D341Med (cell line): ENCODE measurements at places on chromosomes 1 and 21.

DNA sequence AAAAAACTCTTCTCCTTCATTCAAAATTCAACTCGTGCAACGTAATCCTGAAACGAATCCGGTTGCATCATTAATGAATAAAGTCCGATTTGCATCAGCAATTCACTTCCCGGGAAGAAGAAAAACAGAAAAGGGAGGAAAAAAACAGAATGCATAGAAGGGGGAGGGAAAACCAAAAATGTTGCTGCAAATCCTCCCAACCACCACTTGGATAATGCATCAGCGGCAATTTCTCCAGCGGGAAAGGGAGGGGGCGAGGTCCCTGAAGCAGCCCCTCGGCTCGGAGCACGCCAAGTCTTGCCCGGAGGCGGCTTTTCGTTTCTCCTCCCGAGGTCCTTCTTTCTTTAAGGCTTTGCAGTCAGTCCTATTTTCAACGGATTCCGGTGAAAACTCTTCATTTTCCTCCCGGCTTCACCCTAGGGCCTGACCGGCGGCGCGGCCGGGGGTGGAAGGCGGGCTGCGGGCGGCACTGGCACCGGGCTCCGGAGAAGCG, 723 bp downstream of the CDC42BPA start:
- DNase-seq = peak; percentile 83

- DNase-seq = no peak
Observed at GRCh38 chr1:46203738-46204405, 738 bp downstream of the LURAP1 start.

DNA sequence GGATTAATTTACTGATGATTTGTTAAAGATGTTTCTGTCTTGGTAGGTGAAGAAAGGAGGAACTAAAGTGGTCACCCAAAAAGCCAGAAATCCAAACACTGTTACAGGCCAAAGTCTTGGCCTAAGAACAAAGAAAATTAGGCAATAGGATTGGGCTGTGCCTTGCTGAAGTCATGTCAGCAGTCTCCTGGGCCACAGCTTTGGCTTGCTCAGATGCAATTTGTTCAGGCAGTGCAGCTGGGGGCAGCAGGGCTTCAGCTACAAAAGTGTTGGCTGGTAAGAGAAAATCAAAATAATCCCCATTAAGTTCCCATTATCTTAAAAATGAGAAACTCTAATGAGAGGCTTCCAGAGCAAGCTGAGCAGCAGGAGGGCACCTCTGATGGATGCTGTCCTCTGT, 14.0 kb upstream of the RAP1A start:
- no peak for DNase-seq

DNA sequence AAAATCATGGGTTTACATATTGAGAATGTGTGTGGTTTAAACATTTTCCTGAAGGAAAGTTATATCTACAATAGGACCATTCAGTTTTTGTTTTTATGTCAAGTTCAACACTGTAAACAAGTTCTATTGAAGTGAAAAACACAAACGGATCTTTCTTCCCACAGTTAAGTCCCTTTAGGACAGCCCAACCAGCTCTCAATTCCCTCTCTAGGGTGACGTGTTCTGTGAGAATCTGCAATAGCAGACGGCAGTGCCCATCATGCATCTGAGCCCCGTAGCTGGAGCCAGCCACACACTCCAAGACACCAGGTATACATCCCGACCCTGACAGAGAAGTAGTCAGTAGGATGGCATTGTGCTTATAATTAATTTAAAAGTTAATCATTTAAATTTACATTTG, 26.3 kb upstream of the IVNS1ABP start:
- no peak for DNase-seq

DNA sequence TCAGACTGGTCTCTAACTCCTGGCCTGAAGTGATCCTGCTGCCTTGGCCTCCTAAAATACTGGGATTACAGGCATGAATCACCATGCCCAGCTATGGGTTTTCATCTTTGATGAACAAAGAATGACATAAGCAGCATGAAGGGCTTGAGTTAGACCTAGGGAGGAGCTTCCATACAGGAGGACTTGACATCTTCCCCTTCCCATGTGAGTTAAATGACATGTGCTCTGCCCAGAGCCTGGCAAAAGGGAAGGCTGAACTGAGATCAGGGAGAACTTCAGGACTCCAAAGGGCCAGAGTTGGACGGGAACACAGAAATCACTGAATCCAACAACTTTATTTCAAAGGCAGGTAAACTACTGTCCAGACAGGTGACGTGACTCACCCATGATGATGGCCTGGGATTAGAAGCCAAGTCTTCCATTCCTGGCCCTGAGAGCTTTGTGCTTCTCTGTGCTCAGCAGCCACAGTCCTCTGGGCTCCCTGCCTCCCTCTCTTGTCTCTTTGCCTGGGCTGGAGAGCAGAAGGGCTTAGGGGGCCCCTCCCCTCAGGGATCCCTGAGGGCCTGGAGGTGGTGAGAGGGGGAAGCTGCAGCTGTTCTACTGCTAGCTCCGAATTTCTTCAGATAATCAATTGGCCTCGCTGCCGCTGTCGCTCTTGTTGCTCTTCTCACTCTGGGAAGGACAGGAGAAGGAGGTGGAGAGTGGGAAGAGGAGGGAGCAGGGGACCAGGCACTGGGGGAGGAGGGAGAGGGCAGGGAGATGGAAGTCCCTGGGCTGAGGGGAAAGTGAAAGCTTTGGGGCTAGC, 7.6 kb downstream of the NHLH1 start:
- peak; percentile 90 for DNase-seq

DNA sequence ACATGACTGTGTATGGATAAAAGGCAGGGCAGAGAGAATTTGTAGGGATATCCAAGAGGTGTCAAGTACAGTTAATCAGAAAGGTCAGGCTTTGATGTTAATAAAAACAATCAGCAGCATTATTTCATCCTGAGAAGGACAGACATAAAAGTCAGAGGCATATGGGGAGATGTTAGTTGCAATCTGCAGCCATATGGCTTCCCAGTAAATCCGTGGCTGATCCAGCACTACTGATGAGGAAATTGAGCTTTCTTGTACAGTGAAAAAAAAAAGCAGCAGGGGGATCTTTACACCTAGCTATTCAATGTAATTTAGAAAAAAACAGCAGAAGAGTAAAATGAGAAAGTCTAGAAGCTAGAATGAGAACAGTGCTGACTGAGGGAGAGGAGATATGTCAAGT, 2.2 kb upstream of the SPRR1B start:
- DNase-seq = no peak

DNA sequence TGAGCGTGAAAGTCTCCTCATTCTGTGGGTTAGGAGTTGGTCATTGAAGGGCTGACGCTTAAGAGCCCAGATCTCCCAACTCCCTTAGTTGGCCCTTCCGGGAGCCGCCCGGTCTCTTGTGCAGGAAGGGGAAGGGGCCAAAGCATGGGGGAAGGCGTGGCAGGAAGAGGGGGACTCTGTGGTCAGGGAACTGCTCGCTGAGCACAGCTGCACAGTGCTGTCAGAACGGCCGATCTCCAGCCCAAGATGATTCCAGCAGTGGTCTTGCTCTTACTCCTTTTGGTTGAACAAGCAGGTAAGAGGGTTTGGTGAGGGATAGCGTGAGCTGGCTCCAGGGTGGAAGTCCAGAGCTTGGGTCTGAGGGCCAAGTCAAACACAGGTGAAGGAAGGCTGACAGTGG, at the start of gene FCER1G:
FCER1G (plus strand) TSS at position 220 of the 400 bp plus-strand sequence; CDS start at position 247, 27 bp downstream.
- no peak for DNase-seq

DNA sequence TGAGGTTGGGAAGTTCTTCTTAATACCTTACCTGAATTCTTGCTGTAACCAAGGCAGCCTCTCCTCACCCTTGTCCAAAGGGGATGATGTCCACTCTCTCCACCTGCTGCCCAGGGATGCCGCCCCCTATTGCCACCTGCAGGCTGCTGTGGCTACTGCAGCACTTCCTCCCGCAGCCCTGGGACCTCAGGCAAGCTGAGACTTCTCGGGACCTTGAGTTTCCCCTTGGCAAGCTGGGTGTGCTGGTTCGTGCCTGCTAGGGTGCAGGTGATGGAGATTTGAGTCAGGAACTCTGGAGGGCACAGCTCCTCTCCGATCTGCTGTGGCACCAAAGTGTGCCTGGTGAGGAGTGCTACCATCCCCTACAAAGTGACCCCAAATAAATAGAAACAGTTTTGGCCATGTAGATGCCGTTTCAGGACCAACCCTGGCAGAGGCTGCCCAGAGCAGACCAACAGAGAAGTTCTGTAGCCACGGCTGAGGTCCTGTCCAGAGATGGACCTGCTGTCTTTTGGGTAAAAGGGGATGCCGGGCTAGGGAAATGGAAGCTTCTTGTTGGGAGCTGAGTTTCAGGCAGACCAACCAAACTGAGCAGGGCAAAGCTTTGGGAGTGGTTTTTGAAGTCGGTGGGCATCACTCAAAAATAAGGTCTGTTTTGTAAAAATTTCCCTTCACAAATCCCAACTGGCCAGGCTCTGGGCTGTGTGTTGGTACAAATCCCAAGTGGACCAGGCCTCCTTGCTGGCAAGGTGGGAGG, 31.7 kb downstream of the RUNX3 start:
- DNase-seq = peak; percentile 69

GRCh38 chr1:102800406-102800805, 307.9 kb downstream of the COL11A1 start:
- no peak for DNase-seq
